ENCODE measurements at places on chromosomes 4 and X. TPM values are rescaled to one million over a fixed set of nuclear protein-coding genes. Genes with fewer than 3 reads are reported as not detected.
A peak's percentile ranks its signal among the peaks of the same experiment; 100 is the strongest.

DNA sequence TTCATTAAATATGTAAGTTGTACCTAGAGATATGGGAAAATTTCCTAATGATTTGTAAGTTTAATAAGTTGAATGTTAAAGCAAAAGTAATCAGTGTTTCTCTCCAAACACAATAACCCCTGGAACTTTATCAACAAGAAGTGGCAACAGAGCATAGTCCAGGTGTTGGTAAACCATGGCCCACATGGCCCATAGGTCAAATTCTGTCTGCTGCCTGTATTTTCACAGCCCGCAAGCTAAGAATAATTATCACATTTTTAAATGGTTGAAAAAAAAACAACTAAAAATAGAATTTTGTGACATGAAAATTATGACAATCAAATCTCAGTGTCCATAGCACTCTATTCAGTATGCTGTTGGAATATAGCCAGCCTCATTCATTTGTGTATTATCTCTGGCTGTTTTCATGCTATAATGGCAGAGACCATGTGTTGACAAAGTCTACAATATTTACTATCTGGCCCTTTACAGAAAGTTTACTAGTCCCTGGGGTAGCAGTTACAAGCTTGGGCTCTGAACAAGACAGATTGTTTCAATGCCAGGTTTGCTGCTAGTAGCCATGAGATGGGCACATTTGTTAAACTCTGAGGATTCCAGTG is 395.8 kb downstream of the GASK1B start:
- no peak for DNase-seq

GRCh38 chrX:30821116-30821515 is 67.9 kb downstream of the TAB3 start:
- DNase-seq, result no peak

- no peak for DNase-seq
These were observed 394.7 kb upstream of the CPEB2 start for GRCh38 chr4:14607578-14607977.

- no peak for DNase-seq
These were observed 384.5 kb downstream of the OPHN1 start for GRCh38 chrX:68048774-68049173.

DNA sequence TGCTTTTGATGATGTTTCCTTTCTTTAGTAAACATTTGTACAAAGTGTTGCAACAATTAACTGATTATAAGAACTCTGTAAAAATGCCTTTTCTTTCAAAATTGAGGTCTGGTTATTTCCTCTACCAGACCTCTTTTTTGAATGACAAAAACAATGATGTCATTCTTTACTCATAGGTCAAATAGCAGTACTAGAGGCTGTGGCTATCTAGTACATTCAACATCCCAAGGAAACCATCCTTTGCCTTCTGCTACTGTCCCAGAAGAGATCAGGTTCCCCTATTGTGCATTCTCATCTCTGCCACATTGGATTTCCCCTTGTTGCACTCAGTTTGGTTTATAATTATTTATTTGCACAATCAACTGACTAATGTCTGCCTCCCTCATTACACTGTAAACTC is 19.1 kb upstream of the MAD2L1 start:
- no peak for DNase-seq

DNA sequence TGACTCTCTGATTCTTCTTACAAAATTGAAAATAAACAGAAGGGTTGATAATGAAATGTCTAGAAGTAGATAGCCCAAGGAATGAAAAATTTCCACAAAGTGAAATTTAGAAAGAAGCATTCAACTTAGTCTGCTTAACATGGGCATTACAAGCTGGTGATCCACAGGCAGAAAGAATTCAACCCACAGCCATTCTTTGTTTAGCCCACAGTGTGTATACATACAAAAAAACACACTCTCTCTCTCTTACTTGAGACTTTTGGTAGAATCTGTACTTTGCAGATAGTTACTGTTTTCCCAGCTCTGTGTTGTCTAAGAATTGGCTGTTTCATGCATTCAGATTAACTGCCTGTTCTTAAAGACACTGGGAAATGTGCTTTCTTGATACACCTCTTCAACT is 159.8 kb downstream of the SLC4A4 start:
- DNase-seq, result no peak

DNA sequence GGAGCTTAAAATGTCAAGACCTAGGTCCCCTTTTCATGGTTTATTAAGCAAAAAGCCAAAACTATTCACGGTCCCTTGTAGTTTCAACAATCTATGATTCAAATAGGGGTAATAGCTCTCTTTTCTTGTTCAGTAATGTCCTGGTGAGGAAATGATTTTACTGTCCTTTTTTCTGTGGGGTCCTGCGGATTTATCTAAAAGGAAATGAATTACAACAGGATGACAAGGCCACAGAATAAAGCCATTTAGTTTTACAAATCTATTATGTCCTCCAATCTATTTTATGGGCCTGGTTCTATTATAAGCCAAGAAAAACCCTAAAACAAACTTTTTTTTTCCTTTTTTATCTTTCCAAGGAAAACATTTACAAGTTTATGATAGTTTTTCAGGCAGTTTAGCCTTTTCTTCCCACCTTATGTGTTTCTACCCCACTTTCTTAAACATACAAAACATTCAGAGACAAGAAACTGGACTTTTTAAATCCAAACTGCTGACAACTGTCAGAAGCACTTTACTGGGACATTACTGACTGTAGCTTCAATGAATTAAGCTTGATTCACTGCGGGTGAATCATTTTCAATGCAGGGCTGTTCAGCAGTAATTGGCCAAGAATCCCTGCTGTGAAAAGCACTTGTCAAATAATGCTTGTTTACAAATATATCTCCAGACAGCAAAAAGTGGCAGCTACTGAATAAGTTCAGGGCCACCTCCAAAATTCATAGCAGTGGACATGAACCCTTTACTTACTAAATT is 4.3 kb downstream of the EPHA5 start:
- DNase-seq, result no peak

DNA sequence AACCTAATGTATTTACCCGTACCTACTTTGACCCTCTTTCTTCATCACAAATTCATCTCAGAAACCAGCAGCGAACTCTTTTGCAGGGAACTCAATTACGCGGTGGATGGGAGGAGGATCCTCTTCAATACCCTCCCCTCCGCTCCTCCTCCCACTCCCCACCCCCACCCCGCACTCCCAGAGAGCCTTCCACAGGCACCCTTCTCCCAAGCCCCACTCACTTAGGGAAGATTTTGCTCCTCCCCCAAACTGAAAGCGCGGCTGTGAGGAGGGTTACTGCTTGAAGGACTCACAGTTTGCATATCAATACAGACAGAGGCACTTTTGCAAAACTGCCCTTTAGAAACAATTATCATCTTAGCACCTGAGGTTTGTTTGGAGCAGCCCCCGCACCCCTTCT is 960 bp upstream of the IL1RAPL1 start:
- peak; percentile 19 for DNase-seq

- no peak for DNase-seq
These were observed 940.6 kb downstream of the PCDH19 start for GRCh38 chrX:99469439-99469838.

GRCh38 chr4:52983563-52984303 is 121.6 kb downstream of the RASL11B start:
- no peak for DNase-seq

GSX2 gene
- not detected for total RNA-seq

AMER1 gene
- 5.6 TPM for total RNA-seq

PPID gene
- total RNA-seq, result 39.2 TPM

BANK1 gene
- 0.08 TPM for total RNA-seq

ODAPH gene
- total RNA-seq, result not detected

VCX3A gene
- not detected for total RNA-seq

Measured in left ventricle myocardium inferior (tissue), 1 donor.